ENCODE measurements at places on chromosomes 7 and 10. TPM values are rescaled to one million over a fixed set of nuclear protein-coding genes. Genes with fewer than 3 reads are reported as not detected.

ATOH7 gene
- total RNA-seq, result not detected

CYP2C19 gene
- 0.14 TPM for total RNA-seq

- no peaks in the 10 kb centered on the region for H3K4me1 ChIP-seq
- no peak overlapping the region for H3K27ac ChIP-seq
- H3K36me3 ChIP-seq, result no peaks in the 10 kb centered on the region
- DNase-seq, result no peak
- H3K27me3 ChIP-seq, result no peaks in the 10 kb centered on the region
- no peak overlapping the region for H3K4me3 ChIP-seq
These were observed 207.1 kb upstream of the ZNF32 start for GRCh38 chr10:43855667-43856210.

- H3K4me3 ChIP-seq, result no peak overlapping the region
- no peak overlapping the region for H3K27ac ChIP-seq
- H3K36me3 ChIP-seq, result no peaks in the 10 kb centered on the region
- no peaks in the 10 kb centered on the region for H3K27me3 ChIP-seq
These were observed 482.8 kb downstream of the GFRA1 start for GRCh38 chr10:115790220-115790619.

DNA sequence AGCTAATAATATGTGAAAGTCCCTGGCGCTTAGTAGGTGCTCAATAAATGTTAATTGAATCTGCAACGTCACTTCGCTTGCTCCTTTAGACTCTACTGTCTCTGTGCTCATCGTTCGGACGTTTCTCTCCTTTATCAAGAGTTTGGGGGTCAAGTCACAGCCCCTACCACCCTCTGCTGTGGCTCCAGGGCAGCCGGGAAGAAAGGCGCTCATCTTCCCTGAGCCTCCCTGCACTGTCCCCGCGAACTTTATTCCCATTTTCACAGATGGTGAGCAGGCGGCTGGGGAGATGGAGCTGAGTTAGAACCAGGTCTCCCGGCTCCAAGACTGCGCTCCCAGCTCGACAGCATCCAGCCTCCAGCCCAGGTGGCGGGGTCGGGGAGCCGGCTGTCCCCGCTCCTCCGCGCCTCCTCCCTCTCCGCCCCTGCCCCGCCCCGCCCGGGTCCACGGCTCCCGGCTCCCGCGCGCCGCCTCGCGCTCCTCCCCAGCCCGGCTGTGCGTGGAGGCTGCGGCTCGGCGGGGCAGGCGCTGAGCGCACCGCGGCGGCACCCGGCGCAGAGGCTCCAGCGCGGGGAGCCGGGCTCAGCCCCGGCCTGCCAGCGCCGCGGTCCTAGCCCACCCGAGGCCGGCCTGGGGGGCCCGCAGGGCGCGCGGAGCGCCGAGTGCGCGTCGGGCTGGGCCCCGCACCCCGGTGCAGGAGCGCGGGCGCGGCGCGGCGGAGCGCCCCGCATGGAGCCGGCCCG is at the start of gene CLEC2L:
CLEC2L (plus strand) TSS at position 487 of the 743 bp plus-strand sequence; CDS start at position 730, 243 bp downstream.
- DNase-seq, result no peak
- H3K27me3 ChIP-seq, result peaks cover 18% of the 10 kb centered on the region
- H3K4me1 ChIP-seq, result peaks cover 6% of the 10 kb centered on the region
- H3K4me3 ChIP-seq, result peak within 1 kb of the TSS; percentile 22

- H3K27me3 ChIP-seq, result no peaks in the 10 kb centered on the region
- H3K4me3 ChIP-seq, result no peak overlapping the region
- H3K27ac ChIP-seq, result no peak overlapping the region
- no peaks in the 10 kb centered on the region for H3K36me3 ChIP-seq
- H3K4me1 ChIP-seq, result no peaks in the 10 kb centered on the region
- DNase-seq, result no peak
These were observed 277.6 kb downstream of the KCND2 start for GRCh38 chr7:120550494-120551048.

GRCh38 chr7:95434557-95435421 is at the start of gene PON2:
Gene PON2 (minus strand): TSS chr7:95435028. CDS start chr7:95434951, 77 bp downstream.
- peak within 1 kb of the TSS; percentile 82 for H3K4me3 ChIP-seq
- peak within 1 kb of the TSS; percentile 97 for H3K27ac ChIP-seq
- no peaks in the 10 kb centered on the region for H3K27me3 ChIP-seq
- peak; percentile 86 for DNase-seq

GRCh38 chr7:14836571-14837189 is 65.9 kb downstream of the DGKB start:
- no peak for DNase-seq
- H3K27ac ChIP-seq, result no peak overlapping the region
- no peaks in the 10 kb centered on the region for H3K4me1 ChIP-seq
- no peaks in the 10 kb centered on the region for H3K36me3 ChIP-seq
- H3K27me3 ChIP-seq, result no peaks in the 10 kb centered on the region
- no peak overlapping the region for H3K4me3 ChIP-seq

Measured in upper lobe of left lung (tissue), 6 donors.